Kidney (tissue), 22 donors: ENCODE measurements at places on chromosomes 2 and 18.

DNA sequence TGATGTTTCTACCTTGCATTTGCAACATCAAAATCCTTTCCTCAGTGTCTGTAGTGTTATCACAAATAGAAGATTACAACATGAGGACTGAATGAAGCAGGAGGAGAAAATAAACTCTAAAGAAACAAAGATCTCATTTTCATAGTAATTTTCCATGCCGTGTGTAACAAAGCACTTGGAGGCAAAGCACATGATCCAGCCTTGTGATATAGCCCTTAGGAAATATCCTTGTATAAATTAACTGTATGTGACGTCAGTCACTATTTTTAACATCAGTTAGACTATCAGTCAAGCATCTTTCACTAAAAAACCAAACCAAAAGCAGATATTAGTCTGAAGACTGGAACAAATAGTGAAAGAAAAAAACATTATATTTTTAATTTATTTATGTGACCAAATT lies 492.1 kb upstream of the CNTNAP5 start:
- H3K4me1 ChIP-seq: no peaks in the 10 kb centered on the region
- no peak for DNase-seq
- H3K27me3 ChIP-seq: no peaks in the 10 kb centered on the region

DNA sequence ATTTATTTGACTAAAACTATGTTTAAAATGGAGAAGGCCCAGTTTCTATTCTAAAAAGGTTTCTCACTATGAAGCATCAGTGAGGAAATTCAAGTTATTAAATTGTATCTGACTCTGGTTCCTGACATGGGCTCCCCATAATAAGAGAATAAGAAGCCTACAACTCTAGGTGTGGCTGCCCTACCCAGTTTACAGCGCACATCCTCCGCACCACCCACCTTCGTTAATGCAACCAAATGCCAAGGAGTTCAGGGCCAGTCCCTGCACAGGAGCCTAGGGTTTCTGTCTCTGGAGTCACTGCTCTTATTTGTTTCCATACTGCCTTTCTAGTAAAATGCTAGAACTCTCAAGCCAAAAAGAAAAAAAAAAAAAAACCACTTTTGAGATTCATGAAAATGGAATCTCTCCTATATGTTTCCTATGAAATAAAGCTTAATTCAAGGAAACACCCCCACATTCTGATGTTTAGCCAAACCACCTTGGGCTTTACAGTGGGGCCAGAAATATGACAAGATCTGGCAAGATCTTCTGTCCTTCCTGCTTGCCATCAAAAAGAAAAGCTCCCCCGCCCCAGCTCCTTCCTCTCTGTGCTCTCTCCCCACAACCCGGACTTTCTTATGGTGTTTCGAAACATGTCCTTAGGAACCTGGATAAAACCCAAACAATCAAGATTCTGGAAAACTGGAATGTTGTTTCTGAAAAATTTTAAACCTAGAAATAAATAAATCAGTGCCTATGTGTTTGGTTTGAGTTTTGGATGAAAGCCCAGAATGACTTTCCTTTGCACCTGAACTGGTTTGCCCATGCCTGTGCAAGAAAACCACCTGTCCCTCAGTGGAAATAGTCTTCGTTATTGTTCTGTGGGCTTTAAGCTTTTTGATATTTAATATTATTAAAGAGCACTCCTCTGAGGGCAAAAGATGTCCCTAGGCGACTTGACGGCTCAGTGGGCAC lies 136.7 kb downstream of the SP3 start:
- H3K36me3 ChIP-seq: no peaks in the 10 kb centered on the region
- no peak for DNase-seq
- H3K27me3 ChIP-seq: no peaks in the 10 kb centered on the region
- peaks cover 6% of the 10 kb centered on the region for H3K4me1 ChIP-seq
- no peak overlapping the region for H3K27ac ChIP-seq
- no peak overlapping the region for H3K4me3 ChIP-seq

GRCh38 chr2:36433311-36434217 lies 78.0 kb downstream of the CRIM1 start:
- H3K27me3 ChIP-seq: no peaks in the 10 kb centered on the region
- H3K4me3 ChIP-seq: no peak overlapping the region
- no peak for DNase-seq

- H3K4me3 ChIP-seq: no peak overlapping the region
- DNase-seq: peak; percentile 73
- H3K27me3 ChIP-seq: no peaks in the 10 kb centered on the region
- no peaks in the 10 kb centered on the region for H3K4me1 ChIP-seq
Measured at GRCh38 chr2:150624001-150624401, 136.5 kb upstream of the RND3 start.

DNA sequence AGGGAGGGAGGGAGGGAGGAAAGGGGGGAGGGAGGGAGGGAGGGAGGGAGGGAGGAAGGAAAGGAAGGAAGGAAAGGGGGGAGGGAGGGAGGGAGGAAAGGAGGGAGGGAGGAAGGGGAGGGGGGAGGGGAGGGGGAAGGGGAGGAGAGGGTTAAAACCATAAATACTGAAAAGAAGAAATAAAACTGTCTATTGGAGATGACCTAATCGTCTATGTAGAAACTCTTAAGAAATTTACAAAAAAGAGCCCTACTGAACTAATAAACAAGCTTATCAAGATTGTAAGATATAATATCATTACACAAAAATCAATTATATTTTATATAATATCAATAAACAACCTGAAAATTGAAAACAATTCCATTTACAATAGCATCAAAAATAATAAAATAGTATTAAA lies 32.3 kb upstream of the CTDP1 start:
- DNase-seq: no peak
- no peak overlapping the region for H3K4me3 ChIP-seq

DNA sequence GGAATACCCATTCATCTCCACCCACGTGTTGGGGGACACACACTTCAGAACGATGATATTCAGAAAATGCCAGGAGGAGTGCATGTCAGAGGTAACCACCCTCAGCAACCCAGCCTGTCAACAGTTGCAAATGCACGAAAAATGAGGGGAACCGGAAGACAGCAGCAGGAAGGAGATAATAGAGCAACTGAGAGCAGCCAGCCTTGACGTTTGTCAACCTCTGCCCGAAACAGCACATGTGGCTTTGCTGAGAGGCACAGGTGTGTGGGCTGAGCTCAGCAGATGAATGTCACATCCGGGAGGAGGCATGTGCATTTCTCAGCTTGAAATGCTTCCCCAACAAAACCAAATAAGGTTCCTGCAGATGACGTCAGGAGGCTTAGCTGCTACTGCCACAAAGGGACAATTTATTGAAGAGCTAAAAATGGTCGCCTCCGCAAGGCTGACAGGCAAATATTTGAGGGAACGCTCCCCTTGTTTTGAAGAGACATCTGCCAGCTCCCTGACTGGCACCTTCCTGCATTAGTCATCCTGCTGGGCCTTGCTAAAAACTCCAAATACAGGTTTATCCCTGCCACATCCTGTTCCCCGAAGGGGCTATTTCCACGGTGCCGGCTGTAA lies 419.0 kb downstream of the NBAS start:
- no peaks in the 10 kb centered on the region for H3K36me3 ChIP-seq
- H3K27me3 ChIP-seq: no peaks in the 10 kb centered on the region
- H3K4me1 ChIP-seq: no peaks in the 10 kb centered on the region
- H3K27ac ChIP-seq: no peak overlapping the region

- H3K27me3 ChIP-seq: no peaks in the 10 kb centered on the region
- no peaks in the 10 kb centered on the region for H3K36me3 ChIP-seq
- DNase-seq: no peak
- H3K27ac ChIP-seq: no peak overlapping the region
- peaks cover 5% of the 10 kb centered on the region for H3K4me1 ChIP-seq
- peak overlapping the region; percentile 38 for H3K4me3 ChIP-seq
Measured at GRCh38 chr2:223945755-223946154, 620 bp upstream of the WDFY1 start.

DNA sequence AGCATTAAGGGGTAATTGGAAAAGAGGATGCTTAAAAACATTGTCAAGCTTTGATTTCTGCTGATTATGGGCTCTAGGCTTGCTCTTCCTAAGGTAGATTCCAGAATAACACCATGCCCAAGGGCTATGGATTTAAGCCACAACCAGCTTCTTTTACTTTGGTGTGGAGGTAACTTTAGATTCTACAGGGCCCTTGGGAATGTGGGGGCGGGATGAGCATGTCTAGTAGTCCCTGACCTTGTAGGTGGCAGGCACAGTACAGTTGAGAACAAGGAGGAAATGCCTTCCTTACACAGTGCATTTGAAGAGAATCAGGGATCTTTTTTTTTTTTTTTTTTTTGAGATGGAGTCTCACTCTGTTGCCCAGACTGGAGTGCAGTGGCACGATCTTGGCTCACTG lies 364.2 kb downstream of the NYAP2 start:
- no peak overlapping the region for H3K4me3 ChIP-seq
- no peak overlapping the region for H3K27ac ChIP-seq
- no peak for DNase-seq
- H3K27me3 ChIP-seq: no peaks in the 10 kb centered on the region

DNA sequence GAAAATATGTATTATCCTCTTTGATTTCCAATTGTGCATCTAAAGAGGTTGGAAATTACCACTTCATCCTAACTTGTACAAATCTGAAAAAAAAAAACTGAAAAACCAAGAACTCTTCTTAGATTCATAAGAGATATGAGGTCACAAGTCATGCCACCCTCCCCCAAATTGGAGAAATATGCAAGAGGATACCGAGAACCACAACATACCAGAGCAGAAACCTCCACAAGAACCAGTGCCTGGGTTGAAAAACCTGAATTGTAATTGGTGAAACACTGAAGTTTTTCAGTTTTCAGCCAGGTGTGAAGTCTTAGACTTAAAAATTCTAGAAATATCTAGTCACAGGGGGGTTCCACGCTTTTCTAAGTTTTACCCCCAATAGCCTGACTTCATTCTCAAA lies 1029.5 kb upstream of the LRRTM1 start:
- no peak overlapping the region for H3K4me3 ChIP-seq
- DNase-seq: no peak
- H3K36me3 ChIP-seq: no peaks in the 10 kb centered on the region
- H3K27me3 ChIP-seq: no peaks in the 10 kb centered on the region

GRCh38 chr18:78753240-78753639 lies 226.4 kb upstream of the SALL3 start:
- DNase-seq: no peak
- no peak overlapping the region for H3K4me3 ChIP-seq
- H3K27me3 ChIP-seq: no peaks in the 10 kb centered on the region
- H3K27ac ChIP-seq: no peak overlapping the region
- H3K36me3 ChIP-seq: no peaks in the 10 kb centered on the region

DNA sequence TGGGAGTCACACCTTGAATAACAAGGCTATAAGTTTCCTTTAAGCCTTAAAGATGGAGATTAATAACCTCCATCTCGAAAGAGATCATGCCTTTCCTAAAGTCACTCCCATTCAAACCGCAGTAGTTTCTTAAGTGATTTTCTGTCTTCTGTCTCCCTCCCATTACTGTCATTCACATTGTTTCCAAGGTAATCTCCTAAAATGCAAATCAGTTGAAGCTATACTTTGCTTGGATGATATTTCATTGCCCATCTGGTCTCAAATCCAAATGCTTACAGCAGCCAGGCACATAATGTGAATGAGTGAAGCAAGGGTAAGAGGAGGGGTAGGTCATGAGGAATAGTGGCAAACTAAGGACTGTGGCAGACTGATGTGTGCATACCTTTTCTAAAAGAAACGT lies 116.4 kb downstream of the CCDC141 start:
- no peak overlapping the region for H3K4me3 ChIP-seq
- no peaks in the 10 kb centered on the region for H3K36me3 ChIP-seq
- no peaks in the 10 kb centered on the region for H3K27me3 ChIP-seq
- no peak overlapping the region for H3K27ac ChIP-seq

GRCh38 chr2:29632018-29632417 lies 289.4 kb downstream of the ALK start:
- no peak for DNase-seq
- no peaks in the 10 kb centered on the region for H3K27me3 ChIP-seq
- H3K36me3 ChIP-seq: no peaks in the 10 kb centered on the region
- H3K4me3 ChIP-seq: no peak overlapping the region
- H3K27ac ChIP-seq: no peak overlapping the region

DNA sequence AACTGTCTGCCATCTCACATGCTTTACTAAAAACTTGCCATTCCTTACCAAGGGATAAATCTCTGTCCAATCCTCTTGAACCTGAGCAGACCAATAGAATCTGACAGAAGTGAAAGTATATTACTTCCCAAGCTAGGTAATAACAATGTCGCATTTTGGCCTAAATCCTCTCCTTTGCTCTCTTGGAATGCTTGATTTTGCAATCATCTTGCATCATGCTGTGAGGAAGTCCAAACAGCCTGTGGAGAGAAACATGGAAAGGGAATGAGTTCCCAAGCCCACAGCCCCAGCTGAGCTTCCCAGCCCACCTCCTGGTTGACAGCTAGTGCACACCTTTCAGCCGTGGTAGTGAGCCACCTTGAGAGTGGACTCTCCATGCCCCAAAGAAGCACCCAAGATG lies 540.6 kb downstream of the STK39 start:
- no peak for DNase-seq
- H3K27me3 ChIP-seq: no peaks in the 10 kb centered on the region
- no peak overlapping the region for H3K27ac ChIP-seq
- H3K36me3 ChIP-seq: no peaks in the 10 kb centered on the region
- no peaks in the 10 kb centered on the region for H3K4me1 ChIP-seq

GRCh38 chr2:85244828-85245227 lies 83.0 kb downstream of the TGOLN2 start:
- peaks cover 13% of the 10 kb centered on the region for H3K4me1 ChIP-seq
- no peak overlapping the region for H3K27ac ChIP-seq
- no peak for DNase-seq
- H3K27me3 ChIP-seq: no peaks in the 10 kb centered on the region
- no peak overlapping the region for H3K4me3 ChIP-seq

DNA sequence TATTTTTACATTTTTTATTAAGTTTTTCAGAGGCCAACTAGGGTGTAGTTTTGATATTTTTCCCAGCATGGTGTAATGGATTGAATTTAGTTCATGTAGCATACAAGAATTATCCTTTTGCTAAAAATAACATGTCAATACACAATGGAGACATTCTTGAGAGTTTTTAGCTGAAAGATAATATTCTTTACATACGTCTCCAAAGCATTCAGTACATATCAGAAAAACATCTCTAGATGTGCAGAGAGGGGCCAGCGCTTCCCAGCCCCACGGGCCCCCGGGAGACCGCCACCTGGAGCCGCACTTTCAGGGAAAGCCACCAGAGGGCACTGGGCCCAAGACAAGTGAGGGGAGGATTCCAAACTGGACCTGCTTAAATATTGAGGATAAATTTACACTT lies 499.4 kb downstream of the GALR1 start:
- H3K4me1 ChIP-seq: no peaks in the 10 kb centered on the region
- peak; percentile 9 for DNase-seq
- H3K27ac ChIP-seq: no peak overlapping the region
- H3K36me3 ChIP-seq: no peaks in the 10 kb centered on the region
- no peaks in the 10 kb centered on the region for H3K27me3 ChIP-seq

DNA sequence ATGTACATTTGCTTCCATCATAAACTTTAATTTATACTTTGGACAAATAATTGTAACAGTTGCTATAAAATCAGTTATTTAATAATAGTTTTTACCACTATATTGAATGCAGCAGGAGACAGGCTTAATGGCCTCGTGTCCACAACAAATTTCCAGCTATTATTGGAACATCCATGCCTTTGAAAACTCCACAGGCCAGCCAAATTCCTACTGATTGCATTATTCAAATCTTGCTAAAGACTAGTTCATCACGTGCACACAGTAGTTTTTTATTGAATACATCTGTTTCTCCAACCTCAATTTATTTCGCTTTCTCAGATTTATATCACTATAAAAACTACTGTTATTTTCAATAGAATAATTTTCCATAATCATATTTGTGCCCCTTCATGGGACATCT lies 18.4 kb upstream of the PTPRM start:
- no peaks in the 10 kb centered on the region for H3K4me1 ChIP-seq
- H3K27me3 ChIP-seq: no peaks in the 10 kb centered on the region
- no peaks in the 10 kb centered on the region for H3K36me3 ChIP-seq
- no peak overlapping the region for H3K27ac ChIP-seq

- H3K4me3 ChIP-seq: no peak overlapping the region
- no peak for DNase-seq
- no peaks in the 10 kb centered on the region for H3K4me1 ChIP-seq
- no peaks in the 10 kb centered on the region for H3K36me3 ChIP-seq
- H3K27me3 ChIP-seq: no peaks in the 10 kb centered on the region
Measured at GRCh38 chr2:177535958-177536504, 143.5 kb downstream of the AGPS start.
